ENCODE measurements at places on chromosomes 3 and 15. TPM values are rescaled to one million over a fixed set of nuclear protein-coding genes. Genes with fewer than 3 reads are reported as not detected.

Gene ADIPOQ
- total RNA-seq: not detected

Gene CLPX
- total RNA-seq: 53.7 TPM

Gene STARD9
- 1.9 TPM for total RNA-seq

Gene FBN1
- 9.3 TPM for total RNA-seq

Gene ACP3
- total RNA-seq: not detected

Gene C3orf85
- total RNA-seq: not detected

Gene LEO1
- 52.5 TPM for total RNA-seq

Gene TM4SF1
- 2,747 TPM for total RNA-seq

Gene USP50
- not detected for total RNA-seq

Gene ERICH6
- total RNA-seq: 0.07 TPM

Gene SLMAP
- total RNA-seq: 23.1 TPM

Gene RLBP1
- total RNA-seq: not detected

Gene HDGFL3
- total RNA-seq: 61.6 TPM

Gene SH3GL3
- 0.68 TPM for total RNA-seq
